Osteoblast (primary cell): ENCODE measurements at places on chromosomes 7 and 10. TPM values are rescaled to one million over a fixed set of nuclear protein-coding genes. Genes with fewer than 3 reads are reported as not detected.

DNA sequence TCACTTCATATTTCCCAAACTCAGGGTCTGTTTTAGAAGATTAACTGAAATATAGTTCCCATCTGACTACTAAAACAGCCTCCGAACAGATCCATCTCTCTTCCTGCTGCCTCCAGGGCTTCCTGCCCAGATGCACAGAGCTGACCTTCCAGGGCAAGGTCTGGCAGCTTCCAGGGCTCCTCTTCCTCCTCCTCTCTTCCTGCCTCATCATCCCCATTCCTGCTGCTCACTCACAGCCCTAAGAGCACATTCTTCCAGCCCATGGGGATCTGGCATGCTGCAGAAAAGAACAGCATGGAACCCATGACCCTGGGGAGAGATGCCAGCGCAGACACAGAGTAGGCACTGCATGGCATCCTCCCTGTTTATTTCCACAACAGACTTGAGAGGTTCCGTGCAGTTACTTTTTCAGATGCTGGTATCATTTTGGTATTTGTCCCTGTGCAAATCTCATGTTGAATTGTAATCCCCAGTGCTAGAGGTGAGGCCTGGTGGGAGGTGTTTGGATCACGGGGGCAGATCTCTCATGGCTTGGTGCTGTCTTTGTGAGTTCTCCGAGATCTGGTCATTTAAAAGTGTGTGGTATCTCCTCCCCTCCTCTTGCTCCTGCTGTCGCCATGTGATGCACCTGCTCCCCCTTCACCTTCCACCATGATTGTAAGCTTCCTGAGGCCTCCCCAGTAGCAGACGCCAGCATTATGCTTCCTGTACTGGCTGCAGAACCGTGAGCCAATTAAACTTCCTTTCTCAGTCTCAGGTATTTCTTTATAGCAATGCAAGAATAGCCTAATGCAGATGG, 4.4 kb downstream of the PKD1L1 start:
- DNase-seq, result no peak

DNA sequence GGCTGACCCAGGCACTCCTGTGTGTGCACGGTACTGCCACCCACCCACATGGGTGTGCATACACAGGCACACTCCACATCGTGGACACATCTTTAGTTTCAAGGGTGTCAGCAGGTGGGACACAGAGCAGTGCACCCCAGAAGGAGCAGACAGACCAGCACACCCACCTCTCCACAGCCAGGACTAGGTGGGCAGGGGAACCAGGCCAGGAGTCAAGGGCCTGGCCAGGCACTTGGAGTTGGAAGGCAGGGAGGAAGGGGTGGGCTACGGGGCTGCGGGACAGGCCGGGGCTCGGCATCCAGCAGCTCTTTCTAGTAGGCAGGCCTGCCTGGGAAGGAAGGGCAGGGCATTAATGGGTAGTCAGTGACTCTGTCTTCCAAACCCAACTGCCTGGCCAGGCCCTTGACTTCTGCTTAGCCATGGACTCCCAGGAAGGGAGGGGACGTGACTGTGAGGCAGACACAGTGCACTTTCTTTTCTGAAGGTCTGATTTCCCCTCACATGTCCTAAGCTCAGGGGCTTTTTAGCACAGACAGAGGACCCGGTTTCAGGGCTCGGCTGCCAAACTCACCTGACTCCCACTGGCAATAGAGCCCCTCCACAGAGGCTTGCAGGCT, 14.6 kb downstream of the RASGEF1A start:
- peak; percentile 79 for DNase-seq

- DNase-seq, result peak; percentile 80
Measured at GRCh38 chr10:47348138-47348651, at the start of gene RBP3. TSS of gene RBP3 (plus strand) at chr10:47348363. CDS start at chr10:47348485, 122 bp downstream.

DNA sequence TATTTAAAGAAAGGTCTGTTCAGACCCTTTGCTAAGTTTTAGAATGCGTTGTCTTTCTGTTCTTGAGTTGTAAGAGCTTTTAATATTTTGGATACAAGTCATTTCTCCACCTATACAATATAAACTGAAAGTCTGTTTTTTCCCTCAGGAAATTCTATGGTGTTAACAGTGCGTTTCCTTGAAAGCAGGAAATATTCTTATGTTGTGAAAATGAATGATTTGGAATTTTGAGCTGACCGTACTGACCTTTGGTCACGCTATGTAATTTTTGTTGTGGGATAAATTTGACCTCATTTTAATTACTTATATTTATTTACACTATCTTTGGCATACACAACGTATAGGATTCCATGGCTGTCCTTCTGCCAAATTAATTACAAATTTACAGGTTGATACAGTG, 43.5 kb downstream of the PUS7 start:
- no peak for DNase-seq

DNA sequence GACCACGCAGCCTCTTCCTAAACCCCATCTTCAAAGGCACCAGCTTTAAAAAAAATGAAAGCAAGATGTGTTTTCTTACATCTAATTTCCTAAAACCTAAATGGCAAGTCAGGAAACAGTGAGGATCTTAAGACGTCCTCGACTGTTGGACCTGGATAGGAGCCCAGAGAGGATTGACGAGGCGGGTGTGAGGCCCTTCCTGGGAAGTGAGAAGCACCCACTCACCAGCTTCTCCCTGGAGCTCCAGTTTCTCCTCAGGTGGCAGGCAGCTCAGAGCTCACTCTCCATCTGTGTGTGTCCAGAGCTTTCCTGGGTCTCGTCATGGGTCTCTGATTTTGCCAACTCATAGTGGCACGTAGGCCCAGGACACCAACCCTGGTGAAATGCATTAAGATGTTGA, 614.0 kb upstream of the AUTS2 start:
- DNase-seq, result no peak

DNA sequence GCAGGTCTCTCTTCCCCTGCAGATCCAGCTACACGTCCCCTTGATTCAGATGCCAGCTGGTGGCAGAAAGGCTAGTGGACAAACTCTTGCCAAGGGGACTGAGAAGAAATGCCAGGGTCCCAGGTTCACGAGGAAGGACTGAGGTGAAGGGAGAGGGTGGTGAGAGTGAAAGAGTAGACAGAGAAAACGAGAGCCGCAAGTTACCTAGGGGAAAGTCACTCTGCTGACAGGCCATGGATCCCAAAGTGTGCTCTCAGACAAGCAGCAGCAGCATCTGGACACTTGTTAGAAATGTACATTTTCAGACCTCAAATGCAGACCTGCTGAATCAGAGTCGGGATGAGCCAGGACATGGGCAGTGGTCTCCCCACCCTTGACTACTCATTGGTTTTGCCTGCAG, 192.3 kb downstream of the FGFR2 start:
- no peak for DNase-seq

DNA sequence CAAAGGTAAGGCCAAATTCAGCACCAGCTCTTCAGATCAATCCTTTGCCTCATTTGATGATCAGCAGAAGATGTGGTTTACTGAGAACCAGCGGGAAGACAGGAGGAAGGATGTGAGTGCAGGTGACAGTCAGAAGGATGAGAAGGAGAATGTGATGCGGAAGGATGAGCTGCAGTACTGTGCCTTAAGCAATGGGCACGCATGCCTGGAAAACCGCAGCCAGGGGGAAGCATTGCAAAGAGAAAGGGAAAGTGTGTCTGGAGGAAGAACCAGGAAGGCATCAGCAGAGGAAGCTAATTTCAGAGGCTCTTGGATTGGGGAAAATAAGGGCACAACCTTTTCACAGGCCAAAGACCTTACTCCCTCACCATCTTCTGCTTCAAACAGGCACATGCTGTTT, 25.7 kb downstream of the C10orf71 start:
- DNase-seq, result no peak

- no peak for DNase-seq
Measured at GRCh38 chr10:132711613-132712121, 74.3 kb downstream of the NKX6-2 start.

Gene CYP26C1
- total RNA-seq, result under 0.01 TPM in 2 replicates

Gene UBE3C
- 94.9 and 95.9 TPM in 2 replicates for total RNA-seq

Gene PIP4K2A
- total RNA-seq, result 65.7 and 68.8 TPM in 2 replicates

Gene CREB3L2
- 26.5 and 28.6 TPM in 2 replicates for total RNA-seq

Gene WDR86
- 8.5 and 15.6 TPM in 2 replicates for total RNA-seq

Gene MICALL2
- total RNA-seq, result 30.4 and 36.5 TPM in 2 replicates
